ENCODE measurements at places on chromosomes 4 and X.

DNA sequence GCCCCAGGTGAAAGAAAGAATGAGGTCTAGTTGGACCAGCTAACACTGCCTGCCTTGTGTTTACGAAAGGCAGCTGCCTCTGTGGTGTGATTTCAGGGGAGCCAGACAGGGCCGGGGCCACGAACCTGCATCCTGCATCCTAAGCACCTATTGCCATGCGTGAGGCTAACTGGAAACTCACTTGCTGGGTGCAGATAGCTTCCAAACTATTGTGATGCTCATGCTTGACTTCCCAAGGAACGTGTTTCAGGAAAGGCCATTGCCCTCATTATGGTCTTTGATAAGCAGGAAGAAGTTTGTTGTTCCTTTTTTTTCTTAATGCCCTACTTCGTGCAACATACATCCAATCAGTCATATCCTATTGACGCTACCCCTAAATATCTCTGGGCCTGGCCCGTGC, 2.3 kb upstream of the IRF2 start:
- peak; percentile 12 for DNase-seq

DNA sequence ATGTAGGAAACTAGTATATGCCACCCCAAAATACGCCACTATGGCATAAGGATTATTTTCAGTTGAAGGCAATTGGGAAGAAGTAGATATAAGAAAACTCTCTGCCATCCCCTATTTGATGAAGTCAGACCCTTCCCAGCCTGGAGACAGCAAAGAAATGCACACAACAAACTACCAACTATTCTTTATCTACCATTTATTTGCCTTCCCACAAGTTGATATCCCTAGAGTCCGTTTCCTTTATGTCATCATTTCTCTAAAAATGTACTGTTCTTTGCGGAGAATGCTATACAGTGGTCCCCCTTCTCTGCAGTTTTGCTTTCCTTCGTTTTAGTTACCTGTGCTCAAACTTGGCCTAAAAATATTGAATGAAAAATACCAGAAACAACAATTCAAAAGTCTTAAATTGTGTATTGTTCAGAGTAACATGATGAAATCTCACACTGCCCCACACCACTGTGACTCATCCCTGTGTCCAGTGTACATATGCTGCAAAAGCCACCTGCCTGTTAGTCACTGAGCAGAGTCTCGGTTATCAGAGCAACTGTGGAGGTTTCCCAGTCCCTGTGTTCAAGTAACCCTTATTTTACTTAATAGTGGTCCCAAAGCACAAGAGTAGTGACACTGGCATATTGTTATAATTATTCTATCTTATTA, 152.3 kb downstream of the WDFY3 start:
- no peak for DNase-seq

GRCh38 chrX:72479324-72480274, 93.0 kb downstream of the HDAC8 start:
- DNase-seq, result no peak

DNA sequence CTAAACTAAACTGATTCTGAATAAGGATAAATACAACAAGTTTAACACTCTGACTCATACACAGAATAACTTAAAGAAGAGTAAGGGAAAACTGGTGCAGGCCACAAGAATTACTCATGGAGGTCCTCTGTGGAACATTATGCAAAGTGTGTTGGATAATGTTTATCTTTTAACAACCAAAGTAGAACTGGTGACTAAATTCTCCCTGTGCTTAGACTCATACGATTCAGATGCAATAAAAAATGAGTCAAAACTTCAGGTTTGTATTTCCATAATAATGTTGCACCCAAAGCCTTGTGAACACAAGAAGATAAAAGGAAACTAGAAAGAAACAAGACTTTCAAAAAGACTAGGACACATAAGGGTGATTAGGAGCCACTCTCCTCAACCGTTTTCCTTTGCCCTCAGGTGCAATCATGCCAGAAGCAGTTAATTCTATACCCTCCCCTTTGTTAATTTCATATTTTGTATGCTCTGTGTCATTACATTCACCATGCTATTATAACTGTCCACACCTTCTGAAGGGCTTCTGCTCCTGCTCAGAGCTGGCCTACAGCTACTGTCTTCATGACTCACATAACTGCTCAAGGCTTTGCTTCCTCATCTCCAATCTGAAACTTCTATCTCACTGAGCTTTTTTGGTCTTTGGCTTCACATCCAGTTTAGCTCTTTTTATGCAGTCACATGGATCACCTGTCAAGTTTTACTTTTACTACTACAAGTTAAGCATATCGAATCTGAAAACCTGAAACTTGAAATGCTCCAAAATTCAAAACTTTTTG, 60.2 kb downstream of the KCNIP4 start:
- DNase-seq, result no peak

DNA sequence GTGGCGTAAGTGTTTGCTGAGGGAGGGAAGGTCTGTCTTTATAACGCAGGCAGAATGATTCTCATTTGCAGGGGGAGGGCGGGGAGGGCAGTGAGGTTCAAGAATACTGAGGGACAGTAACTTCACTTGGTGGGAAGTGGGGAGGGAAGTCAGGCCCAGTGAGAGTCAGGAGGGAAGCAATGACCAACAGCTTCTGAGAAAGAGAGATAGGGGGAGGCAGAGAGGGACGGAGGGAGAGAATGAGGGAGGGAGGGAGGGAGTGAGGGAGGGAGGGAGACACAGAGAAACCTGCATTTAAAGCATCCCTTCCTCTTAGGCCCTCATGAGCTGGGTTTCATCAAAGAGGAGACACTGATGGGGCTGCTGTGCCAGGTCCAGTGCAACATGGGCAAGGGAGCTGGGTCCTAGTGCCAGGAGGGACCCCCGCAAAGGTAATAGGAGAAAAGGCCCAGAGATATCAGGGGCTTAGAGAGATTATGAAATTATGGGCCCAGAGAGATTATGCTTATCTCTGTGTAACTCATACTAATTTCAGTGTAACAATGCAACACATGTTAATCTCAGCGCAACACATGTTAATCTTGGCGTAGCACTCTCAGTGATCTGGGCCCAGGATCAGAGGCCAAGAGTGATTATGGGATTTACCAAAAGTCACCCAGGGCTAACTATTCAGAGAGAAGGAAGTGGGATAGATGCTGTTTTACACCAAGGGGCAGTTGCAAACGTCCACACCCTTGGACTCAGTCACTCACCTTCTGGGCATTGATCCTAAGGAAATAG, 112.1 kb downstream of the DRD5 start:
- no peak for DNase-seq

GRCh38 chr4:140065393-140065792, 88.6 kb downstream of the MAML3 start:
- DNase-seq, result no peak

Measured in activated CD4-positive, alpha-beta T cell treated with anti-CD3 and anti-CD28 coated beads for 4 hours (primary cell).